Activated CD4-positive, alpha-beta T cell treated with anti-CD3 and anti-CD28 coated beads, Interleukin-2, amount 10 ng/mL, durations not matched to agents 24 days and 14 days (primary cell): ENCODE measurements at places on chromosomes 2 and 18. TPM values are rescaled to one million over a fixed set of nuclear protein-coding genes. Genes with fewer than 3 reads are reported as not detected.

The TNFAIP6 gene
- not detected in 2 replicates for total RNA-seq

The FBXO41 gene
- total RNA-seq = 32.2 and 33.8 TPM in 2 replicates

DNA sequence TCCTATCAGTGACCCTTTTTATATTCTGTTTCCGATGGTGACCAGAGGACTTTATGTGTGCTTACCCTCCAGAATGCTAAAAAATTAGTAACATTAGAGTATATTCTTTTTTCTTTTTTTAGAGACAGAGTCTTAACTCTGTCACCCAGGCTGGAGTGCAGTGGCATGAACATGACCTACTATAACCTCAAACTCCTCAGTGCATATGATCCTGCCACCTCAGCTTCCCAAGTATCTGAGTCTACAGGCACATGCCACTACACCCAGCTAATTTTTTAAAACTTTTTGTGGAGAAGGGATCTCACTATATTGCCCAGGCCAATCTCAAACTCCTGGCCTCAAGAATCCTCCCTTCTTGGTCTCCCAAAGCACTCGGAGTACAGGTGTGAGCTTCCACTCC, 74.6 kb downstream of the MALT1 start:
- no peak for DNase-seq
- H3K4me1 ChIP-seq = peaks cover under 1% of the 10 kb centered on the region
- H3K27ac ChIP-seq = no peak overlapping the region
- H3K4me3 ChIP-seq = no peak overlapping the region

- peaks cover 57% of the 10 kb centered on the region for H3K27me3 ChIP-seq
- no peak overlapping the region for H3K27ac ChIP-seq
- no peak for DNase-seq
- peaks cover 7% of the 10 kb centered on the region for H3K4me1 ChIP-seq
Observed at GRCh38 chr2:212535996-212536816, 2.4 kb downstream of the ERBB4 start.

DNA sequence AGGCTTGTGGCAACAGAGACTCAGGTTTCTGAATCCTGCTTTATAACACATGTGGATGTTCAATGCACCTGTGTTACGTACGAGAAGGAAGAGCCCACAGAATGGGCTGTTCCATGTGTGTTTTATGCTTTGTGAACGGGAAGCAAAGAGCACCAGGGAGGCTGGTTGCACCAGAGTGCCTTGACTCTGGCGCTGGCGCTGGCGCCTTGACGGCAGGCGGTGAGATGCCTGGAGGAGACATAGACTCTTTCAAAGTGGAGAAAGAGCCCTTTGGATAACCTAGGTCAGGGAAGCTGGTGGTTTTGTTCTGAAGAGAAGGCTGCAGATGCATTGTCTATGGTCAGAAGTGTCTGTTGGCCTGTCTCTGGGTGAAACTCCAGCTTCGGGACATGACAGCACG, 80.2 kb upstream of the APCDD1 start:
- H3K27ac ChIP-seq = no peak overlapping the region
- H3K4me3 ChIP-seq = no peak overlapping the region
- peaks cover 2% of the 10 kb centered on the region for H3K4me1 ChIP-seq
- H3K27me3 ChIP-seq = peaks cover 2% of the 10 kb centered on the region
